ENCODE measurements at places on chromosomes 7 and 10. TPM values are rescaled to one million over a fixed set of nuclear protein-coding genes. Genes with fewer than 3 reads are reported as not detected.
A peak's percentile ranks its signal among the peaks of the same experiment; 100 is the strongest.

TET1 gene
- total RNA-seq, result 10.6 TPM

- no peaks in the 10 kb centered on the region for H3K36me3 ChIP-seq
- H3K4me3 ChIP-seq, result no peak overlapping the region
- no peaks in the 10 kb centered on the region for H3K4me1 ChIP-seq
- no peak overlapping the region for H3K27ac ChIP-seq
Observed at GRCh38 chr10:120630266-120630665, 173.2 kb downstream of the PLPP4 start.

DNA sequence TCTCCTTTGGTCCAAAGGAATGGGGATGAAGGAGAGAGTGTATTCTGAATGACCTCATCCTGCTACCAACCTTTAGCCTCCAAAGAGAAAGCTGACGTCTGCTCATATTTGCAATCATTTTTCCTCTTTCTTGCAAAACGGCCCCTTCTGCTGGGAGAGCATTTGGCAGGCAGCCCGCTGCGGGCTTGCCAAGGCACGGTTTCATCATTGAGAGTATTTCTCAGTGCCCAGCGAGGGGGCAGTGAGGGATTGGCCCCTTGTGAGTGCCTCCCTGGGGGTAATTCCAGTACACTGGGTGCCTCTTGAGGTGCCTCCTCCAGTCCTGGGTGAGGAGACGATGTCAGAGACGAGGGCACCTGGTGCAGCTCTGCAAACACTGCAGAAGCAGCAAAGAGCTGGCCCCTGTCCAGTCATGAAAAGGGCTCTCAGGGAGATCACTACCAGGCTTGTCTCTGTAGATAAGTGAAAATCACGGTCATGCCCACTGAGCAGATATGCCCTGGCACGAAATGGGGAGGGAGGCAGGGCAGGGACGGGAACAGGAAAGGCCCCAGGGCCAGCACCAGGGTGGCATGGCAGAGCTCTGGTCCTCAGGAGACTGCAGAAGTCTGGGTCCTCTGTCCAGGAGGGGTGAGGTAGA lies 48.7 kb upstream of the SHH start:
- H3K36me3 ChIP-seq, result no peaks in the 10 kb centered on the region
- H3K27me3 ChIP-seq, result peaks cover 24% of the 10 kb centered on the region
- DNase-seq, result no peak

GRCh38 chr7:134470864-134471263 lies 12.0 kb upstream of the AKR1B1 start:
- DNase-seq, result peak; percentile 47
- H3K27me3 ChIP-seq, result no peaks in the 10 kb centered on the region
- H3K27ac ChIP-seq, result no peak overlapping the region
- peaks cover 12% of the 10 kb centered on the region for H3K4me1 ChIP-seq
- no peaks in the 10 kb centered on the region for H3K36me3 ChIP-seq
- no peak overlapping the region for H3K4me3 ChIP-seq

GRCh38 chr10:1163831-1164230 lies 107.6 kb downstream of the WDR37 start:
- no peaks in the 10 kb centered on the region for H3K36me3 ChIP-seq
- DNase-seq, result no peak
- no peak overlapping the region for H3K4me3 ChIP-seq
- H3K27me3 ChIP-seq, result peaks cover 65% of the 10 kb centered on the region
- no peak overlapping the region for H3K27ac ChIP-seq

ASZ1 gene
- total RNA-seq, result not detected

DNA sequence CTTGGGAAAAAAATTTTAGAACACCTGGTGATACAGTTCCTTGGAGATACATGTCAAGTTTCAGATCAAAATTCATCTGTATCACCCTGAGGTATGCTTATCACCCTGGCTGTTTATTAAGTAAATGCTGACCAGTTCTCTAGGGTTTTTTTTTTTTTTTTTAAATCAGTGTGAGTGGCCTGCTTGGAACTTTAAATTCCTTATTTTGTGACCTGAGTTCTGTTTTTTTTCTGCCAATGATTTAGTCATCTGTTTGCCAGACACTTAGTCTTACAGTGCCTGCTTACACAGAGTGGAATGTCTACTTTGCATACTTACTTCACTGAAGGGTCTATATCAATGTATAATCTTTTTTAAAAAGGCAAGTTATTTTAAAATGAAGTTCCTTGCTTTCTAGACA lies 1.8 kb downstream of the TSPAN13 start:
- H3K27ac ChIP-seq, result no peak overlapping the region
- no peaks in the 10 kb centered on the region for H3K36me3 ChIP-seq
- peaks cover 15% of the 10 kb centered on the region for H3K4me1 ChIP-seq
- no peak for DNase-seq

- H3K36me3 ChIP-seq, result no peaks in the 10 kb centered on the region
- H3K27ac ChIP-seq, result no peak overlapping the region
- peak; percentile 1 for DNase-seq
- no peaks in the 10 kb centered on the region for H3K27me3 ChIP-seq
Observed at GRCh38 chr7:126856691-126857291, 395.9 kb downstream of the GRM8 start.

GRCh38 chr10:50610368-50610767 lies 13.4 kb downstream of the SGMS1 start:
- no peaks in the 10 kb centered on the region for H3K36me3 ChIP-seq
- H3K4me3 ChIP-seq, result no peak overlapping the region
- H3K27me3 ChIP-seq, result no peaks in the 10 kb centered on the region
- no peak for DNase-seq

DNA sequence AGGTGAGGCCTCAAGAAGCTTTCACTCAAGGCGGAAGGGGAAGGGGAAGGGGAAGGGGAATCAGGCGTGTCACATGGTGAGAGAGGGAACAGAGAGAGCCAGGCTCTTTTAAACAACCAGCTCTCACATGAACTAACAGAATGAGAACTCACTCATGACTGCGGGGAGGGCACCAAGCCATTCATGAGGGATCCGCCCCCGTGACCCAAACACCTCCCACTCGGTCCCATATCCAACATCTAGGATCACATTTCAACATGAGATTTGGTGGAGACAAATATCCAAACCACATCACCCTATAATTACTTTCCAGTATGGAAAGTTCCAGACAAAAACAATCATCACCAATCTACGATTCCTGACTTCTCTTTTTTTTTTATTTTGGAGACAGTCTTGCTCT lies 22.9 kb downstream of the HIP1 start:
- no peaks in the 10 kb centered on the region for H3K36me3 ChIP-seq
- no peak overlapping the region for H3K4me3 ChIP-seq
- H3K27ac ChIP-seq, result no peak overlapping the region
- H3K27me3 ChIP-seq, result no peaks in the 10 kb centered on the region

CPXM2 gene
- total RNA-seq, result not detected

LRIT2 gene
- not detected for total RNA-seq

DNA sequence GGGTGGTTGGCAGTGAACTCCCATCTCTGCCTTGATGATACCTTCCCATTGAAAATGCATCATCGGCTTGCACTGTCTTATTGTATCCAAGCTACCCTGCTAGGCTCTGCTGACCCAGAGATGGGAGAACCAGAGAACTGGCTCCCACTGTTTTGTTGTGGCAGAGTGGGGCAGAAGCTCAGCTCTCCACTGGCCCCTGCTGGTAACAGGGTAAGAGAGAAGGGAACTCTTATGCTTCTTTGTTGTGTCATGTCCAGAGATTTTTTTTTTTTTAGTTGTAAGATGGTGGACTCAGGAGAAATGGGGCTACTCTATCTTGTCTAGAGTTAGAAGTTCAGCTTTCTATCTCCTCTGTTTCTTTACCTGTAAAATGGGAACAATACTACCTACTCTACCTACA lies 100.5 kb upstream of the SDK1 start:
- peak; percentile 65 for DNase-seq
- H3K4me3 ChIP-seq, result no peak overlapping the region
- H3K27me3 ChIP-seq, result no peaks in the 10 kb centered on the region
- no peaks in the 10 kb centered on the region for H3K36me3 ChIP-seq
- no peak overlapping the region for H3K27ac ChIP-seq

GRCh38 chr10:120969219-120969645 lies 118.1 kb downstream of the WDR11 start:
- DNase-seq, result no peak
- H3K4me3 ChIP-seq, result no peak overlapping the region
- H3K27me3 ChIP-seq, result no peaks in the 10 kb centered on the region
- no peak overlapping the region for H3K27ac ChIP-seq
- no peaks in the 10 kb centered on the region for H3K36me3 ChIP-seq

PTPN20 gene
- not detected for total RNA-seq

RBP3 gene
- total RNA-seq, result not detected

LIPN gene
- not detected for total RNA-seq

DNA sequence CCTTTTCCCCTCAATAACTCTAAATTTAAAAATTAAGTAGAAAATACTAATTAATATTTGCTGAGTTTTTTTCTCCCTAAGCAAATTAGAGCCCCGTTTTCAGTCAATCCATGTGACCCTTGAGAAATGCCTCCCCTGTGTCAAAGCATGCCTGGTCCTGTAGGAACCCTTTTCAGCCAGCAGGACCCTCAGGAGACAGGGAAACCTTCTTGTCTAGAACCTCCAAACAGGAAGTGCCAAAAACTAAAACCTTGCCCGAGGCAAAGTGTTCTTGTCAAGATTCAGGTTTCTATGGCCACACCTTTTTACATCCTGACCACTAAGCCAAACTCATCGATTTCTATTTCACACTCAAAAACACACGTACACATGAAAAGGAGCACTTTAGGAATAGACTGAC lies 60.1 kb upstream of the NFE2L3 start:
- peaks cover 15% of the 10 kb centered on the region for H3K4me1 ChIP-seq
- no peak for DNase-seq
- H3K36me3 ChIP-seq, result no peaks in the 10 kb centered on the region
- H3K27me3 ChIP-seq, result 0 out of 3 replicates have a peak, but pooled peaks cover 3% of the 10 kb centered on the region

GPC2 gene
- total RNA-seq, result 0.64 TPM

RASSF4 gene
- 51.7 TPM for total RNA-seq

MSMB gene
- not detected for total RNA-seq

GRCh38 chr10:114376523-114376922 lies 27.8 kb downstream of the AFAP1L2 start:
- no peaks in the 10 kb centered on the region for H3K4me1 ChIP-seq
- H3K4me3 ChIP-seq, result no peak overlapping the region
- H3K36me3 ChIP-seq, result no peaks in the 10 kb centered on the region
- DNase-seq, result no peak
- H3K27ac ChIP-seq, result no peak overlapping the region
- H3K27me3 ChIP-seq, result 0 out of 3 replicates have a peak, but pooled peaks cover 3% of the 10 kb centered on the region

- no peak overlapping the region for H3K4me3 ChIP-seq
- no peaks in the 10 kb centered on the region for H3K27me3 ChIP-seq
- no peak overlapping the region for H3K27ac ChIP-seq
- H3K36me3 ChIP-seq, result no peaks in the 10 kb centered on the region
- DNase-seq, result no peak
Observed at GRCh38 chr10:125200396-125200795, 40.0 kb upstream of the CTBP2 start.

GRCh38 chr10:110864662-110865140 lies 7.0 kb upstream of the PDCD4 start:
- no peak for DNase-seq
- H3K36me3 ChIP-seq, result no peaks in the 10 kb centered on the region
- H3K4me3 ChIP-seq, result peak overlapping the region; percentile 44
- no peak overlapping the region for H3K27ac ChIP-seq

- no peak overlapping the region for H3K27ac ChIP-seq
- no peak for DNase-seq
- peaks cover 24% of the 10 kb centered on the region for H3K4me1 ChIP-seq
- H3K36me3 ChIP-seq, result no peaks in the 10 kb centered on the region
Observed at GRCh38 chr10:96414303-96414702, 55.5 kb upstream of the OPALIN start.

DNA sequence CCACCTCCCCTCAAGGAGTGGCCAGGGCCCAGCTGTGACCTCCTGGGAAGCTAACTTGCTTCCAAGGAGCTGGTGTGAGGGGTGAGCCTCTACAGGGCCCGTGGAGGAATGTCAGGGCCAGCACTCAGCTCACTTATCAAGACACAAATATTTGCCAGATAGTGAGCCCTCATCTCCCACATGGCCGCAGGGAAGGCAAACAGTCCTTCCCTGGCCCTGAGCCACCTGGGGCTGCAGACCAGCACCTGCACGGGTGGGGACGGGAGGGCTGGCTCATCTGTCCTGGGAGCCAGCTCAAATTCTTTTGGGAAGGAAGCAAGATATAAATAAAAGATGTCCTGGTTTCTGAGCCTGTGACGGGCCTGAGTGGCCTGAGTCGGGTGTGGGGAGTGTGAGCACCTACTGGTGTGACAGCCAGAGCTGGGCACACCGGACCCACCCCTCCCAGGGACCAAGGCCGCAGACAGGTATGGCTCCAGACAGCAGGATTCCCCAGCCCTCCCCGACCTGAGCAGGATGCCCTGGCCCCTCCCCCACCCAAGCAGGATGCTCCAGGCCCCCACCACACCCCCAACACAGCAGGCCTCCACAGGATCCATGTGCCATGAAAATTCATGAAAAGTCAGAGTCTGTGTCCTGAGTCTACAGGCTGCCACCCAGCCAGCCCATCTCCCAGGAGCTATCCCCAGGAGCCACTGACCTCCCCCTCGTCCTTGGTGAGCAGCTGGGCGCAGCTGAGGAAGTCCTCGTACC lies 148.0 kb downstream of the MAPK8 start:
- DNase-seq, result no peak
- no peak overlapping the region for H3K27ac ChIP-seq
- H3K27me3 ChIP-seq, result peaks cover 13% of the 10 kb centered on the region
- H3K36me3 ChIP-seq, result no peaks in the 10 kb centered on the region

LRRC17 gene
- 0.38 TPM for total RNA-seq

DNA sequence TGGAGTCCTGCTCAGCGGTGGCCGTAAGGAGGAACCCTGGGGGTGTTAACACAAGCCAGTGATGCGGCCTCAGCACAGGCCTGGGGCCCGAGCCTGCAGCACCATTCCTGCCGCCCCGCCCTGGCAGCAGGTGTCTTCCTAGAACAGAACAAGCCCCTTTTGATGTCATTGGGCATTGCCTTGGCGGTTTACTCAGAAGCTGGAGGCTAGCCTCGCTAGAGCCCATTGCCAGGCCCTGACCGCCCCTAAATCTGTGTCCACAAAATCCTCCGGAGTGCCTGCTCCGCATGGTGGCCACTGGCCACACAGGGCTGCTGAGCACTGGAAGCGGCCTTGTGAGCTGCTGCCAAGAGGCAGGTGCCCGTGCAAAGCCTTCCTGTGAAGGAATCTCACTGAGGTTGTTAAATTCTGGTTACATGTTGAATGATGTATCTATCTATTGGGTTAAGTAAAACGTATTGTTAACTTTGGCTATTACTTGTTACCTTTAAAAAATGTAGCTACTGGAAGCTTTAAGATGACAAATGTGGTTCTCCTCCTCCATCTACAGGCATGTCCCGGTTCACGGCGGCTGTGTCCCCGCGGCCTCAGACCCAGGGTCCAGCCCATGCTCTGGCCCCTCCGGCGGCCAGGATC lies 1.2 kb upstream of the INPP5A start:
- DNase-seq, result no peak
- H3K27me3 ChIP-seq, result no peaks in the 10 kb centered on the region
- peak overlapping the region; percentile 79 for H3K4me3 ChIP-seq
- peaks cover 49% of the 10 kb centered on the region for H3K4me1 ChIP-seq
- no peaks in the 10 kb centered on the region for H3K36me3 ChIP-seq

ZNF25 gene
- total RNA-seq, result 1.6 TPM

FAM180A gene
- total RNA-seq, result not detected

- H3K27ac ChIP-seq, result no peak overlapping the region
- peaks cover 6% of the 10 kb centered on the region for H3K27me3 ChIP-seq
- DNase-seq, result no peak
- no peaks in the 10 kb centered on the region for H3K36me3 ChIP-seq
- no peaks in the 10 kb centered on the region for H3K4me1 ChIP-seq
- H3K4me3 ChIP-seq, result no peak overlapping the region
Observed at GRCh38 chr10:43077421-43078171, 727 bp downstream of the RET start.

NRCAM gene
- total RNA-seq, result 0.31 TPM

GRCh38 chr10:58575491-58575890 lies 62.8 kb downstream of the BICC1 start:
- H3K27ac ChIP-seq, result no peak overlapping the region
- peaks cover 7% of the 10 kb centered on the region for H3K4me1 ChIP-seq
- no peaks in the 10 kb centered on the region for H3K27me3 ChIP-seq
- DNase-seq, result no peak

Data from HepG2 (cell line).